GM12865 (cell line): ENCODE measurements at places on chromosomes 3 and 15.

DNA sequence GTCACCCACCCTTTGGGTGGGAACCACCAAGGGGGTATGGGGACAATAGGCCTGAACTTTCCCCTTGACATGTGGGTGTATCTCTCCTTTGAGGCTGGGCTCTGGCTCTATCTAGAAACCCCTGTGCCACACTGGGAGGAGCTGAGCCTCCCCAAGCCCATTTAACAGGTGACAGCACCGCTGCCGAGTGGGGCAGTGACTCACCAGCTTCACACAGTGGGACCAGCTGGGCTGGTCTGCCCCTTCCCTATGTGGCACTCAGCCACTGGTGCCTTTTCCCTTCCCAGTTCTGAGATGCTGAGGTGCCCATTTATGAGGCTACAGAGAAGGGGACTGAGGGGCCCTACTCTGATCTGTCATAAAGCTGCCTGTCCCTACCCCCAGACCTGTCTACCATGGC, 5.1 kb downstream of the PSTPIP1 start:
- no peak for DNase-seq

GRCh38 chr3:37492977-37493471, 318.6 kb upstream of the LRRFIP2 start:
- DNase-seq, result no peak

DNA sequence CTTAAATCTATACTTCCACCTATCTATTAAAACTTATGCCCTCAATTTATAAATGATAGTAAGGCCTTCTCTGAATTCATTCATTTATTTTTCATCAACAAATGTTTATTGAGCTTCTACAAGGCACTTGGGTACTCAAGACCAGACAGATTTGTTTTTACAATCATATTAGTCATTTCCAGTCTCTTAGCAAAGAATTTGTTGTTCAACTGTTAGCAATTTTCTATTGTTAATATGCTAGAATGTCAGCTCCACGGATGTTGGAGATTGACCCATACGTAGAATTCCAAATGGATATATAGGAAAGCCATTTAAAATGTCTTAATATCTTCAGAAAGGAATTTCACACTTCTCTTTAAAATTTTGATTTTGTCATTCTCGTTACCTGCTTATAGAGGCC, 36.7 kb downstream of the ZBTB38 start:
- DNase-seq, result no peak

DNA sequence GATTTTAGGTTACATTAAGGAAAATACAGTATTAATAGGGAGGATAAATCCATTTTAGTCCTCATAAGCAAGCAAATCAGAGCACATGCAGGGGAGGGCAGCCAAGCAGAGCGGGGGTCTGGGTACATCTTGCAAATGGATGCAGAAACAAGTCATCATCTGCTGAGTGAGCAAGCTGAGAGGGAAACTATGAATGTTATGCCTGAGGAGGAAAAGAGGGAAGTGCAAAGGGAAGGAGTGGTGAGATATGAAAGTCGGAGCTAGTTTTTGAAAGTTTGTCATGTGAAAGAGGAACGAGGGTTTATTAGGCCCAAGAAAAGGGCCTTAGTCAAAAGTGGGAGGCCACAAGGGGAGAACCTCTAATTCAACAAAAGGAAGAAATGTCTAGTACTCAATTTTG, 15.4 kb downstream of the PTX3 start:
- DNase-seq, result no peak

DNA sequence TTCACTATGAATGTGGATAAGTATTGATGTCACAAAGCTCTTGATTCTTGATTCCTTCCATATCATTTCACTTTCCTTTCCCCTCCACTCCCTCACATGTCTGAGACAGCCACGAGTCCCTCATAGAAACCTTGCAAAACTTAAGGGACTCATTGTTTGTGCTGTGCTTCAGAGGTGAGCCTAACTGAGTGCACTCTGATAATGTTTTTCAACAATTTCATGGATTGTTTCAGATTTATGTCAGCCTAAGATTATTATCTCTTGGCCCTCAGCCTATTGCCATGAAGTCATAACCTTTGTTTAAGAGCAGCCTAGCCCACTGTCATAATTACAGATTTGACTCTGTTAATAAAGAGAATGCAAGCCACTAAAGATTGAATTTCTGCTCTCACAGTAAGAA, 363.6 kb downstream of the MECOM start:
- DNase-seq, result no peak

- DNase-seq, result no peak
These were observed 3.7 kb upstream of the B3GALNT1 start for GRCh38 chr3:161108840-161109239.

- no peak for DNase-seq
These were observed 5.7 kb upstream of the FBLN2 start for GRCh38 chr3:13543253-13543652.

DNA sequence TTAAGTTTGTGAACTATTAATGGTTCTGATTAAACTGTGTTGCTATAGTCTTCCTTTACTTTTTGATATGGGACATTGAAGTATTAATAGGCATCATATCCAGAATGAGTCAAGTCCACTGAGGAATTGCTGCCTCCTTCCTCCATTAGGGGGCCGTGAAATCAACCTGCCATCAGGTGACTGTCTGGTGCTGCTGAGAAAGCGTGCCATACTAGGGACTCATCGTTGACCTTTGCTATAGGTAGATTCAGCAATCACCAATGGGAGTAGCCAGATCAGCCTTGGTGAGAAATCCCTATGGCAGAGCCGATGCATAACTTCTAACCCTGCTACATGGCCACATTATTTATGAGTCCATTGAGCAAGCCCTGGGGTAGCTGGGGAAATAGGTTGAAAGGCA, 30.1 kb upstream of the SLC28A2 start:
- DNase-seq, result no peak

DNA sequence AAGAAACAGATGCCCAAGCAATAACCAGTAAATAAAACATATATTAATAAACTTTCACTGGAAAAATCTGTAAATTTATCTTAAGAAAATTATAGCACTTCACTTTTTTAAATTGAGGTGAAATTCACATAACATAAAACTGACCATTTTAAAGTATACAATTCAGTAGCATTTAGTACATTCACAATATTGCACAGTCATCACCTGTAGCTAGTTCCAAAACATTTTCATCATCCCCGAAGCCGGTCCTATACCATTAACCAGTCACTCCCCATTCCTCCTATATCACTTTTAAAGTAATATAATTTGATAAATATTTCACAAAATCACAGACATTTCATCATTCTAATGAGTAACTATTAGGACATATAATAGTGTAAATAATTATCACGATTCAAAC, 8.0 kb upstream of the LRRIQ4 start:
- no peak for DNase-seq

GRCh38 chr3:9229879-9230278, 19.6 kb downstream of the SRGAP3 start:
- DNase-seq, result no peak

DNA sequence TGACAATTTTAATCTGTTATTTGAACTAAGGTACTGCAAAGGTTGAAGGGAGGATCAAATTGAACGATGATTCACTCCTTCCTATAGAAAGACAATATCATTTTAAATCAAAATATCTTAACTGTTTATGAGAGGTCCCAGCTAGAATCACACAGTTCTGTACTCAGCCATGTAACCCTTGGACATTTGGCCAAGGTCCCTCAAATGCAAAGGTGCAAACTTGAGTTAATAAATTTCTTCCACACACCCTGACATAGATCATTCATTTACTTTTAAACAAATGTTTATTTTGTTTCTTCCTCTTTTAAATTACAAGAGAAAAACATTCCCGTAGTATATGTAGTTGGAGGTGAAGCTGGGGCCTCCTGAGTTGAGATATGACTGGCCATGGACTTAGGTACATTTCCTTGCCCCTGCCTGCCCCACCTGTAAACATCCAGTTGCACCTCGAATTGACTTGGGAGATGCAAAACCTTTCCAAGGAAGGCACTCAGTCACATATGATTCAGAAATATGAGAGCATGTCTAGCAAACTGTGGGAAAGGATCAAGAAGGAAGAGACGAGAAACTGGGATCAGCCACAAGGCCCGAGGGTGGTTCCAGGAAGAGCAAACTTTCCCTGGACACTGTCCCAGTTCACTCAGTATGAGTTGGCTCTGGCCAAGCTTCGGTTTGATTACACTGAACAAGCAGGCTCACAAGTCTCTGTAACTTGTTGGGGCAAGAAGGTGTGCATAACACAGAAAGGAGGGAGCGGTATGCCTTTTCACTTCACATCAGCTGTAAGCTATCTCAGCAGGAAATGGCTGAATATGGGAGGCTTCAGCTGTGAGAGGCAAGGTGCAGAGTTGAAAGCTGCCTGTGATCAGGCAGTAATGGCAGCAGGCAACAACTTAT, 6.7 kb downstream of the TNFSF10 start:
- peak; percentile 62 for DNase-seq

- DNase-seq, result peak; percentile 14
These were observed 69.0 kb downstream of the COL6A5 start for GRCh38 chr3:130414457-130414856.

GRCh38 chr3:156635034-156635433, 39.4 kb upstream of the TIPARP start:
- DNase-seq, result no peak

DNA sequence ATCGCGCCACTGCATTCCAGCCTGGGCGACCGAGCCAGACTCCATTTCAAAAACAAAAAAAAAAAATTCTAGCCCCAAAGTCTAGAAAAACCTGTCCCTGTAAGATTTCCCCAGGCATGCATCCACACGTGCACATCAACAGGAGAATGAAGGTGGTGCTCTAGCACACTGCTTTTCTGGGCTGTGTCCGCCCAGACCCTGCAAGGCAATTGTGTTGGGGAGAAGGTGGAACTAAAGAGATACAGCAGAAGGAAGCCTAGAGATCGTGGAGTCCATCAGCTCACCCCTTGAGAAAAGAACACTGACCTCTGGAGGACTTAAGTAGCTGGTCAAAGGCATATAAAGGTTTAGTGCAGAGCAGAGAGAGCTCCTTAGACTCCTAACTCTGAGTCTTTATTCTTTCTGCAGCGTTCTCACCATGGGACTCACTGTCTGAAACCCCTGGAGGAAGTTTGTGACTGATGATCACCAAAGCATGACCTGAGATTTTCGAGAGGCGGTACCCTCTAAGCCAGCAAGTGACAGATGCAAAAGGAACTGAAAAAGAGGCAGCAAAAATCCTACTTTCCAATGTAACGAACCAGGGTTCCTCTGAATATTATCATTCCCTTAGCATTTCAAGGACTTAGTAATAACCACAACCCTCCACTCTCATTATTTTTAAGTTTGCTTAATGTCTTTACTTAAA, 179.8 kb downstream of the MEX3B start:
- peak; percentile 81 for DNase-seq
